ENCODE measurements at places on chromosomes 11 and 22.

GRCh38 chr22:41499624-41500280 lies 30.8 kb downstream of the ACO2 start:
- no peak for DNase-seq

DNA sequence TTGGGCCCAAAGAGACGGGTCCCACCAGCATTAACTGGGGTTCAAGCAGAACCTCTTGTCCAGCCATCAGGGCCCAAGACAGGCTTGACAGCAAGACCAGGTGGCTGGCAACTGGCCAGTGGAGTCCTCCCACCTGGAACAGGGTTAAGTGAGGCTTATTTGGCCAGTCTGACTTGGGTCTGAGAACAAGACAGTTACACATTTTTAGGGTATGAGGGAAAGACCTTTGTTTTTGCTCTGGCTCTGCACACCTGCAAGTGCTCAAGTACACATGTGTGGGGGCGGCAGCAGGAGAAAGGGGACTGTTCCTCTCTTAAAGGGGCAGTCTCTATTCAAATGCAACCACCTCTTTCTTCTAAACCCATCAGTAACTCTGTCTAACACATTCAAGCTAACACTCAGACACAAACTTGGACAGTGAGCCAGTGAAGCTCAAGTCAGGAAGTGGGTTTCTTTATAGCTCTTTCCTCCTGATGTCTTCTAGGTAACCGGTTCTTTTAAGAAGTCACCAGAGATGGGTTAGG lies 116.2 kb downstream of the ETS1 start:
- no peak for DNase-seq

GRCh38 chr22:50016988-50017700 lies 4.6 kb upstream of the IL17REL start:
- no peak for DNase-seq

- no peak for DNase-seq
Observed at GRCh38 chr22:23418159-23418788, 161.8 kb downstream of the IGLL1 start.

DNA sequence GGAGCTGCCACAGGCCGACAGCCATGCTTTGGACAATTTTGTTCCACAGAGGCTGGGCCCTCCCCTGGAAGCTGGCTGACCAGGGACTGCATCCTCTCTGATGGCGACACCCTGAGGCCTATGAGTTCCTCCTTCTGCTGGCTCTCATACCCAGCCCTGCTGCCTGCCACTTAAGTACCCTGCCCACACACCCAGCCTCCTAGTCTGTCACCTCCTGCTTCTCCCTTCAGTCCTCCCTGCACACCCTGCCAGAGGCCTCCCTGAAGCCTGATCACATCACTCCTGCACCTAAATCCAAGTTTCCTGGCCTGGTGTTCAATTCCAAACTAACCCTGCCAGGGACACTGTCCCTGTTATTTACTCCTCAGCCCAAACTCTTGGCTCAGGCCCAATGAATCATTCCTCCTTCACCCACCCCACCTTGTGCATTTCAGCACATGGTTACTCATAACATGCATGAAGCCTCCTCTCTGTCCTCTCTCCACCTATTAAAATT lies 136.7 kb upstream of the NECTIN1 start:
- DNase-seq = no peak

- DNase-seq = no peak
Observed at GRCh38 chr22:17096071-17096470, 11.3 kb downstream of the IL17RA start.

DNA sequence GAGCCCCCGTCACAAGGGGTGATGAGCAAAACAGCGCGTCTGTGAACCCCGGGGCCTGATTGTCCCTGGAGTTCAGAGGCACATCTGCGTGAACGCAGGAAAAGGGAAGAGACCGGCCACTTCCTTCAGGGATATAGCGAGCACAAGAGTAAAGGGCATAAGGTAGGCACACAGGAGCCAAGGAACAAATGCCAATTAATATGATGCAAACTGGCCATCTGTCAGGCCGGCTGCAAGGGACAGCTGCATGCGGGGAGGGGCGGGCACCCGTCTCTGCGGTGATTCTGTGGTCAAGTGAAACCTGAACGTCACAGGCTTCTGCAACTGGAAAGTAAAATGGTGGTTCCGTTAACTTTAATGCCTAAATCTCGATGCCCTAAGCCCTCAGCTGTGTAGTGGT lies 64.7 kb downstream of the TRIM29 start:
- DNase-seq = no peak

DNA sequence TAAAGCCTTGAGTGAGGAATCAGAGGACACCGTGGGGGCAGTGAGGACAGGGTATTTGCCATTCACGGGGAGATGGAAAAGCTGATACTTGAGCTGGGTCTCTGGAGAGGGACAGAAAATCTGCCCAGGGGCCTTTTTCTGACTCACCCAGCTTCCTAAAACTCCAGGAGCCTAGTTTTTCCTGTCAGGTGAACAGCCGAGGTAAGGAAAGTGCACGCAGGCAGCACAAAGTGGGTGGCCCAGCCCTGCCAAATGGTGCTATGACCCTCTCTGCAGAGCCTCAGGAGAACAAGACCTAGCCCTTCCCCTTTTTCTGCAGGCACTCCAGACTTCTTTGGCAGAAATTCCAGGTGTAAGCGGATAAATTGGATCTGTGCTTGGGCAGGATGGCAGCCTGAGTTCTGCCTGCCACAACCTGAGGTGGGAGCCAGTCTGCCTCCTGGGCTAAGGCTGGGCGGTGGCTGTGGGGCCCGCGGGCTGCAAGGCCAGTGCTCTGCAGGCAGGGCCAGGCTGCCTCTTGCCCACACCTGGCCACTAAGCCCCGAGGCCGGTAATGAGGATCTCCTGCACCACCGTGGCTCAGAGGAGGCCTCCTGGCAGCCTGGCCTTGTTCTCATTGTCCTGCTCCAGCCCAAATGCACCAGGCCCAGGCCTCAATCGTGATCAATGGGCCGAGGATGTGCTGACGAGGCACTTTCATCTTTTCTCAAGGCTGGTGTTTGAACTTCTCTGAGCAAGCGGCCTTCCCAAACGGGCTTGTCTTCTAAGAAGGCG lies 72.9 kb upstream of the LMO1 start:
- DNase-seq = no peak

DNA sequence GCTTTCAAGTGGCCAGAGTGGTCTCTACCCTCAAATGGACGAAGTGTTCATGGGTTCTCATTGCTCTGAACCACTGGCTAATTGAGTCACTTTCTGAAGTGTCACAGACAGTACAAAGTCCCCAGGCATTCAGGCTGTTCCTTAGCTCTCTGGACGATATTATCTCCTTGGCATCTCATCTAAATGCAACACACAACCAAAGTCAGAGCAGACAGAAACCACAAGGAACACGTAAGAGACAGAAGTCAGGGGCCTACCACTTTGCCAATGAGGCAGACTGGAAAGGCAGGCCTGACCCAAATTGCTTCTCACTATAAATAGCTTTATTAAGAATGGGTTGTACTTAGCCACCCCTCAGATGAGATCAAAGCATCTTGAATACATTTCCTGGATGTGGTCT lies 29.0 kb upstream of the LDLRAD3 start:
- DNase-seq = no peak

DNA sequence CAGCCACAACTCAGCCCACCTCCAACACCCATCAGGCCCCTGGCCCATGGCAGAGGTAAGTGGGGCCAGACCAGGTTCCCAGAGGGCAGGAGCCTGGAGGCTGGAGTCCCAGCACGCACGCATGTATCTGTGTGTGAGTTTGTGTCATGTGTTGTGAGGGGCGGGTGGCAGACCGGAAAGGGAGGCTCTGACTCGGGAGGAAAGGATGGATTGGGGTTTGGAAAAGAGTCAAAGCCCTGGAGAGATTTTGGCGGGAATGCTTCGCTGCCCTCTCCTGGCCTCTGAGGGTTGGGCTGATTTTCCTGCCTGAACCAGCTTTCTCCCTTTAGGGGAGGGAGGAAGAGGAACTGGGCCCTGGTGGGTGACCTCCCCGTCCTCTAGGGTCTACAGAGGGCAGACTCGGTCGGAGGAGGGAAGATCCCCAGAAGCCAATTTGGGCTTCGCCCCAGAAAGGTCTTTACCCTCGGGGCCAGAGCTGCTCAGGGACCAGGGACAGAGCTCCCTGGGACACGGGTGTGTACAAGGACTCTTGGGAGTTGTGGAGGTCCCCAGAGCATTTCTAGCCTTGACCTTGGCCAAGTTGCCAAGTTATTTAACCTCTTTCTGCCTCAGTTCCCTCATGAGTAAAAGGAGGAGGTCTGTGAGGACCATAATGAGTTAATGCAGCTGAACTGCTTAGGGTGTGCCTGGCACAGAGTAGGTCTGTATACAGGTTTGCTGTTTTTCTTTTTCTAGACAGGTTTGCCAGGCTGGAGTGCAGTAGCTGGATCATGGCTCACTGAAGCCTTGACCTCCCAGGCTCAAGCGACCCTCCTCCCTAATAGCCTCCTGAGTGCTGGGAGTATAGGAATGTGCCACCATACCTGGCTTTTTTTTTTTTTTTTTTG lies 6.9 kb downstream of the C11orf68 start:
- DNase-seq = no peak

DNA sequence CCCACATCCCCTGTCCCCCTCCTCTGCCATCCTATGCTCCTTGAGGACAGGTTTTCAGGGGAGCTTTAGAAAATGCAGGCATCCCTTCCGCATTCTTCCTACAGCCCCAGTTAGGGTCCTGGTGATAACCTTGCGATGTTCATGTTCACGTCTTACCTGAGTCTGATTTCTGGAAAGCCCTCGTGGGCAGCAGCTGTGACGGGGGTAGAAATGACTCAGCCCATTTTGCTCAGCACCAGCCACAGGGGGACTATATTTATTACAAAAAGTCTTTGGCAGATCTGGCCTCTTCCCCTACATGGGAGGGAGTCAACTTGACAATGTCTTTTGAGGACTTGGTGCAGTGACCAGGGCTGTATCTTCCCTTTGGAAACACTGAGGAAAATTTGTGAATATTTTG lies 12.3 kb downstream of the PKNOX2 start:
- DNase-seq = no peak

- no peak for DNase-seq
Observed at GRCh38 chr11:43735961-43736360, 55.4 kb downstream of the HSD17B12 start.

DNA sequence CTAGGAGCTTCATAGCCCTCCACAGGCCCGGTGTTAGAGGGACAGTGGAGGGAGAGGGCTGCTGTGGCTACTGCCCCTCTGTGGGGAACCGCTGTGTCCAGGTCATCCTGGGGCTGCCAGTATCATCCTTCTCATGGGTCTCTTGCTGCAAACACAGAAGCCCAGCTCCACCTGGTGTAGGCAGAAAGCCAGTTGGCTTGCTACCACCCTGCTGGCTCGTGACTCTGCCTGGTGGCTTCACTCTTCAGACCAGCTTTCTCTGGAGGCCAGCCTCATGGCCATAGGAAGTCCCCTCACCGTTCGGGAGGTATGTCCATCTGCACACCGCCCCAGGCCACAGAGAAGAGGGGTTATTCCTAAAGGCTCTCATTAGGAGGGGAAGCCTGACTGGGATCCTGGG lies 19.4 kb upstream of the SUSD2 start:
- DNase-seq = no peak

DNA sequence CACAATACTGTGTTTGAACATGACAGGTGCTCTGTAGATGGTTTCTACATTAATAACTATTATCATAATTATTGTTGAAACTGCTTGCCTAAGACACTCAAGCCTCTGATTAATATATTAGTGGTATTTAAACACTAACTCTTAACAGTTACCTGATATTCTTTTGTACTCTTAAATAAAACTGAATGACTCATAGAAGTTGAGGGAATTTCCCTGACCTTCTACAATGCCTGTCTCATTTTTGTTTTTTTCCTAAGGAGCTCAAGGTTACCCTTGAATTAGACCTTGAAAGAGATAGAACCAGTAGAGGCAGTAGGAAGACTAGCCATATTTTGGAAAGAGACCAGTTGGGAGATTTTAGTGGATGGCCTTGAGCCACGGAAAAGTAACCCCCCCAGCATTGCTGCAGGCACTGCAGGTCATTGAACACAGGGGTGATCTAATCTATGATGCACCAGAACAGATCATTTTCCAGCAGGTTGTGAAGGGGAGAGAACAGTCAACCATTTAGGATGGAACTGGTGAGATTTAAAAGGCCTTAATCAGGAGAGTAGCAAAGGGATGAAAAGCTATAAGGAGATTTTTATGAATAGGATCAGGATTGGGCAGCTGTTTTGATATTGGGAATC lies 148.3 kb downstream of the PGR start:
- DNase-seq = no peak

- DNase-seq = no peak
Observed at GRCh38 chr11:108881131-108881530, 216.3 kb downstream of the DDX10 start.

GRCh38 chr11:123393312-123393927 lies 36.6 kb upstream of the GRAMD1B start:
- DNase-seq = no peak

GRCh38 chr11:8744423-8744822 lies 61.8 kb downstream of the RPL27A start:
- DNase-seq = no peak

GRCh38 chr11:118791961-118792569 lies 1.1 kb upstream of the DDX6 start:
- no peak for DNase-seq

Measured in esophagus squamous epithelium (tissue), 5 donors.